ENCODE measurements at places on chromosomes 3 and 15.

DNA sequence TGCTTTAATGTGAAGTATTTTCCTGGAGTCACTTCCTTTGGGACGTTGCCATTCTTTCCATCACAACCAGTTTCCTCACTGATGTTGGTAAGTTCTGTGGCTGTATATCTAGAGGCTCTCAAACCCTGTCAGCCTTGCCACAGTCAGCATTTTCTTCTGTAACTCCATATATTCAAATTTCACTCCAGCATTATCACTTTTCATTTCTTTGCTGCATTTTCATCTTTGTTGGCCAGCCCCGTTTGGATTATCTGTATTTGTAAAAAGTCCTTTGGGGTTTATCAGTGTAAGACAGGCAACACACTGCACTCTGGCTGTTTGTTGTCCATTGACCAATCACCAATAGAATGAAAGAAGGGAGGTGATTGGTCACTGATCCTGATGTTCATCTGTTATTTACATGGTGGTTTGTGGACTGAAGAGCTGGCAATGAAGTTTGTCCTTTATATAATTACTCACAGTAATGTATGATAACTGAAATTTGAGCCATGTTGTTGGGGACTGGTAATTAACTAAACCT is 20.3 kb downstream of the GMPS start:
- no peak for DNase-seq

DNA sequence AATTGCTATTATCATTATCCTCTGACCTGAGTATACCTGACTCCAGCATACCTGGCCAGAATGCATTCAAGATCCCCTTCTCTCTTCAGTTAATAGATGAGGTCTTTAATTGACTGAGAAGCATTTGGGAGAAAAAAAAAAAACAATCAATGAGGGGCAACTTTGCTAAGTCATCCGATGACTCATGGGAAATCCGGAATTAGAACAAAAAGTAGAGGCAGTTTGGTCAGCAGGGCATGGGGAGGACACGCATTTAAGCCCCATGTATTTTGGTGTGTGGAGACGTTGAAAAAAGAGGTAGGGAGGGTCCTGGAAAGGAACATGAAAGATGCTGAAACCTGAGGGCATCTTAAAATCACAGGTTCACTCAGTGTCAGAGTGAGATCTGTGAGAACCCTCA is 256.2 kb downstream of the RORA start:
- DNase-seq, result no peak

DNA sequence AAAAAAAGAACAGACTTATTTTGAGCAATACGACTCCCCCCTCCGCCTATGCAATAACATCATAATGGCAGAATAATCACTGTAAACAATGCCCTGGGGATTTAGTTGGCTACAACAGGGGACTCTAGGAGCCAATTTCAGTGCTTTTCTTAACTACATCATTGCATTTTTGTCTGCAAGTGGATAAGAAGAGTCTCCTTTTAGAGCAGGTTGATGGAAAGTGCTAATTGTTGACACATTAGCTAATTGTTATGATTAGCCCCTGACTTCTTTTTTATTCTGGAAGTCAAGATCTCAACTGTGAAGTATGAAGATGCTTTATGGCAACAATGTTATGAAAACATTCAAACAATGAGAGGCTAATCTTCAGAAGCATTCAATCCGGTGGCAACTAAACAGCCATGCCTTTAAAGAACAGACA is 121.2 kb downstream of the MECOM start:
- DNase-seq, result no peak

GRCh38 chr3:42786212-42786611 is 13.2 kb upstream of the CCDC13 start:
- no peak for DNase-seq

DNA sequence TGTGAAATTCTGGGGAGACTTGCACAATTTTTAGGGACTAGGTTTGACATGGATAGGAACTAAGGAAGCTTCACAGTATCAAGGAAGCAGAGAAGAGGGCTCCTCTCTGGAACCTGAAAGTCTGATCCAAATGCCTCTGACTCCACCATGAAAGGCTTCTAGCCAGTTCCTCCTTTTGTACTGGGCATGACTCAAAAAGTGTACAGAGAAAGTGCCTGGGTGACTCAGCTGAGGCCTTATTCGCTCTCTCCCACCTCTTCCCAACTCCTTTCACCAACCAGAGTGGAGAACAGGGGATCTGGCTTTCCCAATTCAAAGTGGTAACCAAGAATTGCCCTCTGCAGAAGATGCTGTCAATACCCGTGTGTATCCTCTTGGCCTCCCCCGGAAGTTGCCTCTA is 342.9 kb upstream of the PROK2 start:
- DNase-seq, result no peak

DNA sequence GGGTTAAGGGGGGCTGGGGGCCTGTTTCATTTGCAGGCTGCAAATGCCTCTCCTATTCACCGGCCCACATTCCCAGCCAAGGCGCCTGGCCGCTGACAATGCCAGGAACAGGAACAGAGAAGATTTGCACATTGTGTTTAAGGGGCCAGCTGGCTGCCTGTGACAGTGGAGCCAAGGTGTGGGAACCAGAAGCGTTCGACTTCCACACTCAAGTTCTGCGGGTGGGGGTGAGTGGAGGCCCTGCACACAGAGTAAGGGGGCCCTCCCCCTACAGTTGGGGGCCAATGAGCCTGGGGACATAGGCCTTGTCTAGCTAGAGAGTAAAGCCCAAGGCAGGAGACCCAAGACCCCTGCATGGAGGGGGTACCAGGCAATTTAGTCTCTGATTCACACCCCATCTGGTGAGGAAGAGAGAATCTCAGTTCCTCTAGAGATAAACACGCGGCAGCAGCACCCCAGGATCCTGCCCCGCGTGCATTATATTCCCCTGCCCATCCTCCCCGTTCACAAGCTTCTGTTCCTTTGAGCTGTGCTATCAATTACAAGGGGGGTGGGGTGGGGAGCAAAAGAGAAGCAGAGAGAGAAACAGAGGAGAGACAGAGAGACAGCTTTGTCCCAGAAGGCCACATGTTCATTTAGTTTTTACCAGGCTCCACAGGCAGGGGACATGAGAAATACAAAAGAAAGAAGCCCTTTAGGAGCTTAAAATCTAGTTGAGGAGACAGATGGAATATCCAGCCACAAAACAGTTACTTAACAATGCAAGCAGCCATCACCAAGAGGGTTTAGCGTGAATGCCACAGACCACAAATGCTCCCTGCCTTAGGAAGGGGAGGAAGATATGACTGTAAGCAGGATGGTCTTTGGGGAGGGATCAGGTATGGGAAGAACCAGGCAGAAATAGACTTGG is 9.2 kb downstream of the IGDCC3 start:
- DNase-seq, result no peak

GRCh38 chr3:34106879-34107278 is 308.4 kb downstream of the PDCD6IP start:
- no peak for DNase-seq

DNA sequence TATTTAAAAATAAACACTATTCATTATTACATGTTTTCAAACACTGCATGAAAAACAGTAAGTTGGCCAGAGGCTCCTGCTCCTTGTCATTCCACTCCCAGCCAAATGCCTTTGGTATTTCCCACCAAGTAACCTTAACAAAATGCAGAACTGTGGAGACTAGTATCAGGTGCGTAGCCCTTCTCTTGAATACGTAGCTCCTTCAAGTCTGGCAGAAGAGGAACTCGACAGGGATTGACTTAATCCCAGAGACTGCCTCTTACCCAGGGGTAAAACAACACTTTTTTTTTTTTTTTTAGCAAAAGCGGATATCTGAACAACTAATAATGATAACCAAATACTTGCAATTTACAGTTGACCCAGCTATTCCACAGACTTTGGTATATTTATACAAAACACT is 738 bp downstream of the COMMD2 start:
- no peak for DNase-seq

GRCh38 chr3:156519758-156520162 is 35.2 kb downstream of the SSR3 start:
- DNase-seq, result no peak

DNA sequence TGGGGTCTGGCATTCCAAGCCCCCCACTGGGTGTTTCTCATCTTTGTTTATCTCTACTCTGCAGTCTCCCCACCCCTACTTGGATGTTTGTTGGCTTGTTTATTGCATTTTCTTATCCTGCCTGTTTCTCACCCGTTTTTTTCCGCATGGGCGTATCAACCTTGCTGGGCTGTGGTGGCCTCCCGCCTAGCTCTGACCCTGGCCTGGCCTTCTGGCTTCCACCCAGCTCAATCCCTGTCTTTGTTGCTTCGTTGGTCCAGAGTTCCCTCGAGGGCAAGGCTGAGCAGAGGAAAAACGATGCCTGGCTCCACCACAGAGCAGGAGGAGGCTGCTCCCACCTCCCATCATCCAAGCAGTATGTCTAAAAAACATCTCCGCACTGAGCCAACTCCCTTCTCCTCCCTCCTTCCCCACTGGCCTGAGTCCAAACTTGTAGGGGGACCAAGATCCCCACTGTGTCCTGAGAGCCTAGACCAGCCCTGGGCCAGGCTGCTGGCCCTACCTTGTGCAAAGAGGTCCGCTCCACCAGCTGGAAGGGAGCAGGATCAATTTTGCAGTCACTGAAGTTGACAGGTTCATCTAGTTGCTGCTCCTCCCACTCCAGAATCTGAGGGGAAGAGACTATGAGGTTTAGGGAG is 9.8 kb downstream of the CLCN2 start:
- no peak for DNase-seq

- DNase-seq, result no peak
These were observed 72.5 kb upstream of the ACAN start for GRCh38 chr15:88730751-88731150.

- no peak for DNase-seq
These were observed 193.4 kb upstream of the RASGRP1 start for GRCh38 chr15:38758043-38758442.

DNA sequence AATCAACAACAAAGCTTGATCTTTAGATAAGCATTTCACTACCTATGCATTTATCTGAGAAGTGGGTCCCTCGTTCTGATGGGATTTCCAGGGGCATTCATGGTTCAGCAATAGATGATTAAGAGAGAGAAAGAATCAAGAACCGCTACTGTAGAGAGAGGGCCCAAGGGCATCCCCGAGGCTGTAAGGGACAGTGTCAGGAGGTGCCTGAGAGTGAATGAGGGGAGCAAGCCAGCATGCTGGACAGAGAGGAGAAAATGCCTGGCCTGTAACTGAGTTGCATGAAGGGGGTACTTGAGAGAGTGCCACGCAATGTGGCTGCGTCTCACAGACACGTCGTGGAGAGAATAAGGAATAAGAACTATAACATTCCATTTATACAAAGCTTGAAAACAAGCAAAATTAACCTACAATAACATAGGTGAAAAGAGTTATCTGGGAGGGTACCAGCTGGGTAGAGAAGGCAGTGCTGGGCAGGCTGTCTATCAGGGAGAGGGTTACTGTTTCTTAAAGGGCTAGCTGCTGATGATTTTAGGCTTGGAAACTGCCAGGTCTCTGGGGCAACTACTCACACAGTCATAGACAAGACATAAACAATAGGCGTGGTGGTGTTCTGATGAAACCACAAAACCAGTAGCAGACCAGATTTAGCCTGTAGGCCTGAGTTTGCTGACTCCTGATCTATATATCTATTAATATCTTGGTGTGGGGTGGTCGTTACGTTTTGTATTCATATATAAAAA is 374.6 kb upstream of the CFAP20DC start:
- no peak for DNase-seq

DNA sequence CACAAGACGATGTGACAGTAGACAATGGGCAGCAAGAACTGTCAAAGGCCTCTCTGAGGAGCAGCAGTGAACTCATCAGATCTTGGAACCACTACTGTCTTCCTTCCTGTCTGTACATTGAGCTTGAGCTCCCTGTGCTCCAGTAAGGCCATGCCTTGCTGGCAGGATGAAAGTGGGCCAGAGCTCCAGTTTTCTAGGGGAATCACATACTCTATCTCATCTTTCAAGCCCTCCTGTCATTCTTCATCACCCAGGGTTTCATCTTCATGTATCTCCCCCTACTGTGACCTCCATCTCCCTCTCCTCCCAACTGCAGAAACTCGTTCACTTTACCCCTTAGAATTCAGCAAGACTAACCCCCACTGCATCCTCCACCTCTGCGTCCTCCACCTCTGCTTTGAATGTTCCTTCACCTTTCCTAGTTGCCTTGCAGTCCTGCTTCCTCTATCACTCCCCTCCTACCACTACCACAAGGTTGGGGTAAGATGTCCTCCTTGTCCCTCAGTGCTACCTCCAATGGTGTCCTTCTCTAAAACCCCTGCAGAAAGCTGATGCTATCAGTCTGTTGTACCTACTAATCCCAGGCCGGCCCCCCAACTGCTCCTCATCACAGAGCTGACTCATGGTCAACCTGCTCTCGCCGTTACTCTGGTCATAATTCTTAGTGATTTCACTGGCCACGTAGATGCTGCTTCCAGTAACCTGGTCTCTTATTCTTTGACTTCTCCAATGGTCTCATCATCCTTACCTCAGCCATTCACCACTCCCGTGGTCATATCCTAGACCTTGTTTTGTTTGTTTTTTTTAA is 22.3 kb downstream of the NKIRAS1 start:
- no peak for DNase-seq

DNA sequence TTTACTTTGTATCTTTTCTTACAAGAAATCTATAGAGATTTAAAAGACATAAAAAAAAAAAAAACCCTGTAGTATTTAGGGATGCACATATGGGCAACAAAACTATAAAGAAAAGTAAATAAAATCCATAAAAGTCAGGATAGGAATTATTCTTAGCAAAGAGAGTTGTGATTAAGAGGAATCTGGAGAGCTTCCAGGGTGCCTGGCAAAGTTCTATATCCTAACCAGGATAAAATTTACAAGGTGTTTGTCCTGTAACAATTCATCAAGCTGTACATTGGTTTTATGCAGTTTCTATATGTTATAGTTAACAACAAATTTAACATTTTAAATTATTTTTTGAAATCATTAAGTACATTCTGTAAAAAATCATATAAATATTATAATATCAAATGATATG is 7.9 kb downstream of the SECISBP2L start:
- no peak for DNase-seq

GRCh38 chr3:31758322-31758965 is 222.6 kb downstream of the OSBPL10 start:
- DNase-seq, result no peak

GRCh38 chr3:117853923-117854668 is 1144.5 kb downstream of the TUSC7 start:
- no peak for DNase-seq

- no peak for DNase-seq
These were observed at the start of gene PRTG for GRCh38 chr15:55742927-55743728. TSS of gene PRTG (minus strand) at chr15:55743152. CDS start at chr15:55742931, 221 bp downstream.

DNA sequence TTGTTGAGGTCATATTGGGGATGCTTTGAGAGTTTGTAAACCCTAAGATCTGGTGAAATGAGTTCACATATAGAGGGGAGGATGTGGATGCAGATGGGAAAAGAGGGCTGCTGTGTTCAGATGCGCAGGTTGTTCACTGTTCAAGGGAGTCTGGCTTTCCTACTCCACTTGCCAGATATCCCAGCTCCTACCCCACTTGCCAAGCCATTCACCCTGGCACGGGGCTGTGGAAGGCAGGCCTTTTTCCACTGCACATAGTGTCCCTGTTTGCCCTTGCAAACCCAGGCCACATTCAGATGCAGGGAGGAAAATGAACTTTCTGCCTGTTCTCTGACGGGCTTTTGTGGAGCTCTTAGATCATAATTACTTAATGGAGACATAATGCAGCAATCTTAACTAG is 29.0 kb downstream of the CRABP1 start:
- no peak for DNase-seq
